Posterior cingulate gyrus (tissue), 11 donors: ENCODE measurements at places on chromosomes 1 and 21.

DNA sequence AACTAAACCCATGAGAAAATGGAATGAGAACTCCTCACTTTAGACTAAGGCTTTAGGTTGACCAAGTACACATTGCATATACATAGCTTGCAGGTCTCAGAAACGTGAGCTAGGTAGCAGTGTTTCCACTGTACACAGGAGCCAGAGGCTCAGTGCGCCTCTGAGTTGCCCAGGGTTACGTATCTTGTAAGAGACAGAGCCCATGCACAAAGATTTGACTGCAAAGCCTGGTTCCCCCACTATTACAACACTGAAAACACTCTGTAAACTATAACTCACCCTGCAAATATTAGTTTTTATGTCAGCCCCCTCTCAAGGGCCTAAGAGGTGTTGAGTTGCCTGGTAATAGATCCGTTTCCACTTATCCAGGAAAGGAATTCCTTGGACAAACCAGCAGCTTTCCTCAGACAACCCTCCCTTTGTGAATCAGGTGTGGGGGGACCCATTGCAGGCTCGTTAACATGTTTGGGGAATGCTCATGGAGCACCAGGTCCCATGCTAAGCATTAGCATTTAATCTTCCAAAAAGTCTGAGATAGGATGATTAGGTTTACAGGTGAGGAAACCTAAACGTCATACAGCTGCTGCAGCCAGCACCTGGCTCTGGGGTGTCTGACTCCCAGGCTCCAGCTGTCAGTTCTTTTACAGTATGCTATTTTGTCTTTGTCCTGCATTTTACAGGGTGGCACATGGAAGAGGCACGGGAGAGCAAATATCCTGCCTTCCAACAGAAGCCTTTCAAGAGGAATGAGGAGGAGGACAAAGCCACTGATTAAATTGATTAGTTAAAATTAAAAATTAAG is 25.7 kb downstream of the TENT5C start:
- DNase-seq = no peak

DNA sequence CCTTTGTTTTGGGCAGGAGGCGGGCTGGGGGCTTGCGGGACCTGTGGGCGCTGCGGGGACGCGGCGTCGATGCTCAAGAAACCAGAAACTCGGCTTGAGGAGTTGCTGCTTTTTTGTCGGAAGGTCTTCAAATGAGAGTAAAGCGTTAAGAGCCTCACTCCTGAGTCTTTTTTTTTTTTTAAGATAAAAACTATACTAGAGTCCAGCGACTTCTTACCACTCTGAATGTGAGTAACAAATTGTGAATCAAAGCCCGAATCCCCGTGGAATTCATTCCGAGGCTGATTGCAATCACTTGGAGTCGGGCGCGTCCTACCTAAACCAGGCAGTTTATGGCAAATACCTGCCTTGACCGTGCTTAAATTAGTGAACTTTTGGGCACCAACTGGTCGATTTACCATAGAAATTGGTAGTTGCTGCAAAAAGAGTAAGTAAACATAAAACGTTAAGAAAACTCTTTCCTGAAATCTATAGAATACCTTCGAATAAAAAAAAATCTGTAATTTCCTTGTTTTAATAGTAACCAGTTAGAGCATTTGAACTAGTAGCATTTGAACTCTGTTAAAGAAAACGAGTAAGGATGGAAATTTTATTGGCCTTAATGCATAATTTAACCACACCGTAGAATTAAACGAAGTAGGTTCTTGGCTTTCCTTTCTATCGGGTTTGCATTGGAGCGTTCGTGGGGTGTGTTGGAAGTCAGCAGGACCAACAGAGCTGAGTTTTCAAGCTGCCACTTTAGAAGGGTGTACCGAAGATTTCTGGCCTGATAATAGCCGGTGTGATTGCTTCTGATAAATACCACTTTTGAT is 769 bp downstream of the GPSM2 start:
- no peak for DNase-seq

DNA sequence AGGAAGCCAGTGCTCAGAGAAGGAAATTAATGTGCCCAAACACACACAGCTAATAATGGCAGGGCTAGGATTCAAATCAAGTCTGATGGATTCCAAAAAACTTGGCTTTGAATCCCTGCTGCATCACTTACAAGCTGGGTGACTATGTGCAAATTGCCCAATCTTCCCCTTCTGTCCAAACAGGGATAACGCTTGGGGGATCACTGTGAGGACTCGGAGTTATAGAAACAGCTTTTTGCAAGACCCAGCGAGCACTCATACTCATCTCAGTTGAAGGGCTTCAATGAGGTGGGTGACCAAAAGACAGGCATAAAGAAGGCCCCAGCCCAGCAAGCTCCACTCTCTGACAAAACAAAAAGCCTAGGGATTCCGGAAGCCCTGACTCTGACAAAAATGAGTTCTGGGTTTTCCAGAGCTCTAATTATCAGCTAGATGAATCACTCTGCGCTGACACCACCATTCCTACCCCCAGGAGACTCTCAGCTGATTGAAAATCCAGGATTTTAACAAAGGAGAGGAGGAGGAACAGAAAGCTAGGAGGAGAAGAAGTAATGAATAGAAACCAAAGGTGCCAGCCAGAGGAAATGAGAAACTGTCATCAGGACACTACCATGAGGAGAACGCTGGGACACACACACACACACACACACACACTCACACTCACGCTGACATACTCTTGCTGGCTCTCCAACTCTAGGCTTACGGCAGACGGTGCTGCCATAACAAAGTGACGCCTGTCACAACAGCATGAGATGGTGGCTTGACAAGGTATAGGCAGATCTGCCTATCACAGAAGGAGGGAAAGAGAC is 1.6 kb upstream of the STK40 start:
- DNase-seq = no peak

- DNase-seq = no peak
Observed at GRCh38 chr21:34899760-34900159, 149.3 kb downstream of the RUNX1 start.

- no peak for DNase-seq
Observed at GRCh38 chr1:165287781-165288180, 68.7 kb downstream of the LMX1A start.

DNA sequence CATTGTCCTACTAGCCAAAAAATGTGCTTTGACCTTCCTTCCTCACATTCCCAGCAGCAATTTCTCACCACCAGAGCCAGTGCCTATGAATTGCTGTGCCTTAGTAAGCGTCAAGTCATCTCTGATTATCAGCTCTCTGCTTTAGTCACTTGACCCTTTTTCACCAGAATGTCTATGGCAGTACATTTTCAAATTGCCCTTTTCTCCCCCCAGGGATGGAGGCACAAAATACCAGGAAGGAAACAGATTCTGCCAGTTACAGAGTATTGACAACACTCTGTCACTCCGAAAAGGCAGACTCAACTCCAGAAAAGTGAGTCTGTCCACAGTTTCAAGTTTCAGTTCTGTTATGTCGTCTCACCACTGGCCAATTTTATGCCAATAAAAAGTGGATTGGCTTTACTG is 167.4 kb downstream of the TNFSF18 start:
- no peak for DNase-seq

DNA sequence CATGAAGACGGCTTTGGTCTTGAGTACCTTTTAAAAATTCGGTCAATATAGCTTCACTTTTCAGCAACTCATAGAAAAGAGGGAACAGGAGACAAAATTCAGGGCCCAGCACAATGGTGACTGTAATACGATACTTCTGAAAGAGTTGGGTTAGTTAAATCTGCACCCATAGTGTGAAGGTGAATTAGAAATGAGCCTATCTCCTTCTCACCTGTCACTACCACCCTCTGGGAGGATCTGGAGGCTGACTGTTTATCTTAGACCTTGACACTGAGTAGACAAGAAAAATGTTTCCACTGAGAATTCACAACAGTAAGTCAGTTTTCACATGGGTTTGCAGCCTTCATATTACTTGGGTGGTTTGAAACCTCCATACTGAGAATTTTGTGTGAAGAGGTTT is 57.9 kb upstream of the HMGB4 start:
- no peak for DNase-seq

DNA sequence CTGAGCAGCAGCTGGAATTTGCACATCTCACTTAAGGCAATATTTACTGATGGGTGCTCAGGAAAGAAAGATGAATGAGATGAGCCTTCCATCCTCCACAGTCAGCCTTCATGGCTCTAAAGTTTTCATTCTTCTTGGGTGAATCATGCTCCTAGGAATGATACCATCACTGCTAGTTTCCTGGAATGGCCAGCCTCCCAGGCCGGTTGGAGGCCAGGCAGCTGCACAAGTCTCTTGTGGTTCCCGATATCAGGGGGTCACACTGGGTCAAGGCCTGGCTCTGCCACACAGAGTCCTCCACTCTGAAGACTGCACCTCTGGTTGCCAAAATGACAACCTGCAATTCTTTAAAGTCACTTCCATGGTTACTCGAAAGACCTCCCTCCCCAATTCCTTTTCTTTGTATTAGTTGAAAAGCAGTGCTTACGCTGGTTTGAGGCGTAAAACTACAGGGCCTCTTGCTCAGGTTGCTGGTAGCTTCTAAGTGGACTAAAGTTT is 46.2 kb upstream of the PALMD start:
- DNase-seq = no peak

- DNase-seq = no peak
Observed at GRCh38 chr21:14548779-14549178, 2.7 kb upstream of the SAMSN1 start.

- no peak for DNase-seq
Observed at GRCh38 chr1:245133995-245134715, 20.6 kb upstream of the KIF26B start.

DNA sequence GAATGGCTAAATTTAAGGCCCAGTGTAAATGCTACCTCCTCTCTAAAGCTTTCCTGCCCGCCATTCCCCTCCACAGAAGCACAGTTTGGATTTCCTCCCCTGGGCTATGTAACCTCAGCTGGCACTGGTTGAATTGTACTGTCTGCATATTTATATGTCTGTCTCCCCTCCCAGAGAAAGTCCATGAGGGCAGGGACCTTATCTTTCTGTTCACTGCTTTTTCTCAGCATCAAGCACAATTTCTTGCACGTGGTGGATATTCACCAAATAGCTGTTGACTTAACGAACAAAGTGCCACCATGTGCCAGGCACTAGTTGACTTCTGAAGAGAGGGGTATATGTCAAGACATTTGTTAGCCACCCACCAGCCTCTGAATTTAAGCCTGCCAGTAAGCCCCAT is 9.5 kb upstream of the PDIK1L start:
- no peak for DNase-seq

DNA sequence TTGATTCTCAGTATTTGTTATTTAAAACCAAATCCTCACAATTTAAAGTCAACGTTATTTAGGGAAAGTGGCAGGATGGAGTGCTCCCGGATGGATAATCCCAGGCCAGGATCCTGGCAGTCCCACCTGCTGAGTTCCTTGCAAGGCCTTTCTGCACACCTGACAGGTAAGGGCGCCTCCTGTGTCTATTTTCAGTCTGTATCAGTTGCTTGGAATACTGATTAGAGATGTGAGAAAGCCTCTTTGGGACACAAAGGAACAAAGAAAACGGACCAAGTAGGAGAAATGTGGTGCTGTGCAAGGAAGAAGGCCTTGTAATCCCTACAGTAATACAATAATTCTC is 12.2 kb downstream of the STYXL2 start:
- DNase-seq = no peak

GRCh38 chr1:77857552-77857951 is 30.9 kb upstream of the NEXN start:
- no peak for DNase-seq

DNA sequence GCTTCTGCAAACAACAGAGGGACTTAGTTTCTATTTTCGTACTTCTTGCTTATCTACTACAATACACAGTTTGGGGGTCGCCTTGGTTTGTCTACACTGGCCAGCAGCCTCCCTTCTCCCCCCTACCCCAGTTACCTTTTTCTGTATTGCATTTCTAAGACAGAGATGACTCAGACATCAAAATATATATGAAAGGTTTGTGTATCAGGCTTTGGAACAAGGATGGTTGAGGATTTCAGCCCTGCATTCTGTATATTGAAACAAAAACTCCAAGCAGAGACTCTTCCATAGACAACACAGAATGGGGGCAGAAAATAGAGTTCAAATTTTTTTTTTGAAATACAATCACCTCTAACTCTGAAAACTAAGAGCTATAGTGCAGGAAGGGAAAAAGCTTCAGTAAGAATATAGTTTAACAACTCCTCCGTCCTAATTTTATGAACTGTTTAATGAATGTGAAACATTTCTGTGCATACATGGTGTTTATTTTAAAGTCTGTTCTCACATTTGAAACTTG is 1.9 kb downstream of the SAMD13 start:
- peak; percentile 61 for DNase-seq

DNA sequence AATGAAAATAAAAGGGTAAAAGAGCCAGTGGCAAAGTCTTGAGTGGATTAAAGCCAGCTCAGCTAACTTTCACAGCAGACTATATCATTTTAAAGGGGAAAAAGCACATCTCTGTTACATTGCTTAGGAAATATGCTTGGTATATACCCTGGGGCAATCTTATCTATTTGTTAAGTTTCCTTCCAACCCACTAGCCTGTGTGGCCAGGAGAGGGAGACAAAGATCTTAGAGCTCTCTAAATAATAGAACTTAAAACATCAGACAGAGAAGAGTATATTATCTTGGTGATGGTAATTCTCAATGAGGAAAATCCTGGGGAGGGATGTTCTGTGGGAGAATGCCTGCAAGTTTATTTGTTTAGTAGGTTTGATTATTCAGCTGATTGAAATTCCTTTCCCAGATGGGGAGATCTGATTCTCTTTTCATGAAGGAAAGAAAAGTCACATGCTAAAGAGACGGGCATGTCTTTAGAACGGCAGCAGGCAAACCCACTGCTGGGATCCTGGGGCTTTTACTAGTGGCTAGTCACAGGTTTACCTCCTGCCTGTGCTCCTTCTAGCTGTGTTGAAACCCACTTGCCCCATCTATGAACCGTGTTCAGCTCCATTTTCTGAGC is 3.6 kb downstream of the KCNE2 start:
- no peak for DNase-seq

GRCh38 chr1:67307251-67308060 is at the start of gene IL12RB2:
Gene IL12RB2, plus strand, starts transcription at chr1:67307873. Its CDS starts 12,496 bp downstream, at chr1:67320369.
- no peak for DNase-seq

DNA sequence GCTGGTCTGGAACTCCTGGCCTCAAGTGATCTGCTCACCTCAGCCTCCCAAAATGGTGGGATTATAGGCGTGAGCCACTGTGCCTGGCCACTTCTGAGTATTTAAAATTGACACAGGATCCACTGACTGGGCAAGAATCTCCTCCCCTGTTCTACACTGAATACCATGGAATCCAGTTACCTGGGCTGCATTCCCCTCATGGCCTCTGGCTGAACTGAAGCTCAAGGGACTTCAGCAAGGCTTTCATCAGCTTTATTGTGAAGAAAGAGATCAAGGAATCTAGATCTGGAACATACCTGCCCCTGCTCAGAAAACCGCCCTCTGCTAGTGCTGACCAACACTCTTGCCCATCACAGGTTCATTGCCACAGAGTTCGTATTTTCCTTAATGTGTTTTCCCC is 20.5 kb downstream of the NCF2 start:
- no peak for DNase-seq

GRCh38 chr1:84888753-84889152 is 4.3 kb downstream of the LPAR3 start:
- no peak for DNase-seq
